ENCODE measurements at places on chromosomes 3 and 15.

DNA sequence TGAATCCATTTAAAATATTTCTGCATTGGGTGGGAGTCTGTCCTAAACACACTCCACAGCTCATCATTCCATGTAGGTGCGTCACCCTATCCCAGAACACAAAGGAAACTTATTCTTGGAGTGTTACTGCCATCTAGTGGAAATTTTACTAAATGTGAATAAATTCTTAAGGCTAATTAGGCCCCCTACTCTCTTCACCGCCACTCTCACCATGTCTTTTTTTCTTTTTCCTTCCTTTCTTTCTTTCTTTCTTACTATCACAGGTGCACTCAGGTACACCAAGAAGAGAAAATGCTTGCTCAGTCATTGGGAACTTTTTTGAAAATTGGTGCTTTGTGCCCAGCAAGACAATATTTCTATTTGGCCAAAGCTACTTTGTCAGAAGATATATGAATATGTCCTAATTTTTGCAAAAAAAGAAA, 26.4 kb upstream of the ATP8B4 start:
- peak; percentile 79 for DNase-seq

- no peak for DNase-seq
Observed at GRCh38 chr15:99842071-99842470, 108.8 kb upstream of the LYSMD4 start.

GRCh38 chr3:3560591-3561311, 238.5 kb upstream of the LRRN1 start:
- DNase-seq: no peak

GRCh38 chr3:23798456-23798855, 7.3 kb upstream of the UBE2E1 start:
- no peak for DNase-seq

DNA sequence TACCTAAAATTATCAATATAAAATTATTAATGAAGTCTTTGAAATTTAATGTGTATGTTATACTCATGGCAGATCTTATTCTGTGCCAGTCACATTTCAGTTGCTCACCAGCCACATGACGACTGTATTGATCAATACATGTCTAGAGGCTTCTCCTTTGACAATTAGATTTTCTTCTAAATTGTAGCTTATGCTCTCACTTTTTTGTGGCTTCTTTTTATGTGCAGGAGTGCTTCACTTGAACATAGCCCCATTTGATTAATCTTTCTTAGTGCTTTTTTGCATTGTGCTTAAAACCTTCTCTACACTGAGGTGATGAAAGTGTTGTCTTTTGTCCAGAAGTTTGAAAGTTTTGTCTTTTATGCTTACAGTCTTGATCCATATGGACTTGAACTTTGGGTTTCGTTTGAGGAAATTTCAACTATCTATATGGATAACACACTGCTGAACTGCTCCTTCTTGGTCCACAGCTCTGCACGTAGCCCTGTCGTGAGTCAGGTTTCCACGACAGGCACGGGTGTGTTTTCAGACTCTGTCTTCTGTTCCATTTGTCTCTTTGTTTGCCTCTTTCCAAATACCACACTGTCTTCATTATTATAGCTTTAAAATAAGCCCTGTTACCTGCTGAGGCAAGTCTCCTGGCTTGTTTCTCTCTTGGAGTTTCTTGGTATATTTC, 393.9 kb upstream of the CFAP20DC start:
- no peak for DNase-seq

GRCh38 chr15:74780523-74781430, 1.1 kb upstream of the CSK start:
- no peak for DNase-seq

DNA sequence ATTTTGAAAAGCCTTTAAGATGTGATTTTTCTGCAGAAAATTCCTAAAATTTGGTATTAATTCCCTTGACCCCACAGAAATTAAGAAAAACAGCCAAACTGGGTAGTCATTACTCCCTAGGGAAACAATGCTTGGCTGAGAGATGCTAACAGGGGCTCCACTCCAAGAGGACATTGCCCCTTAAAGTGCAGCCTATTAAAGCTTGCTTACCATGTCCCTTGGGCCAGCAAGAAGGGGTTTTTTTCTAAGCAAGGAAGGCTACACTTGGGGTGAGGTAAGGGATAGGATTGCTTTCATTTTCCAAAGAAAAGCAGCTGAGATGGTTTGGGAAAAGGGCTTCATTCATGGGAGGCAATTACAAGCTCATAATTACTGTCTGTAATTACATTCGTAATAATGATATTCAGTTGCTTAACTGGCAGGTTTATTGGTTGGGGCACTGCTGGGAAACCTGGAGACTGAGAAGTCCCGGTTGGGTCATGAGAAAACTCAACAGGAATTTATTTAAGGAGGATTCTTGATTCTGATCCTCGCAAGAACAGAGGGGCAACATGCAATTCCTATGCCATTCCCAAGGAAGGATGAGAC, 247.5 kb downstream of the NR1D2 start:
- DNase-seq: no peak

DNA sequence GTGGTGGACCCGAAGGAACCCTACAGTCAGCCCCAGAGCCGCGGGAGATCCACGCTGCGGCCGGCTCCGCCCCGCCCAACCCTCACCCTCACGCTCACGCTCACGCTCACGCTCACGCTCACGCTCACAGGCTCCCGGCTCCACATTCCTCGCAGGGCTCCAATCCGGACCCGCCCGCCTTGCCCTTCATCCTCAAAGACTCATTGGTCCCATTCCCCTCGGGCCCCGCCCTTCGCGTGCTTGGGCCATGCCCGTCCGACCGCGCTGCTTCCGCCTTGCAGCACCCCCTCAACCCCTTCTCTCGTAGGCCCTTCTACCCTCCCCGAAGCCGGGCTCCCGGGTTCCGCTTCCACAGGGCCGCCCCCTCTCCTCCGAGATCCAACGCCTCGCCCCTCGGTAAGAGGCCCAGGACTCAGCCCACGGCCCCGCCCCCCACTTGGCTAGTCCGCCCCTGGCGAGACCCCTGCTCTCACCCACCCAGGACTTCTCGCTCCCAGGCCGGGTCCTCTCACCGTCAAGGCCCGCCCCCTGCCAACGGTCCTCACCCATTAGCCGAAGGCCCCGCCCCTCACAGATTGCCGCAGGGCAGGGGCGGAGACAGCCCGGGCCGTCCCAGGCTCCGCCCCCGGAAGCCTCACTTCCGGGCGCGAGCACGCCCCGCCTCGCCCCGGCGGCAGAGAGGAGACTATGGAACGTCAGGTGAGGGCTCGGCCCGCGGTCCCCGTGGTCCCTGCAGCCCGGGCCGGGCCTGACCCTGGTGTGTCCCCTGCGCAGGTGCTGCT, at the start of gene APEH:
APEH (plus strand) TSS at position 637 of the 782 bp plus-strand sequence; CDS start at position 688, 51 bp downstream.
- DNase-seq: peak; percentile 98

DNA sequence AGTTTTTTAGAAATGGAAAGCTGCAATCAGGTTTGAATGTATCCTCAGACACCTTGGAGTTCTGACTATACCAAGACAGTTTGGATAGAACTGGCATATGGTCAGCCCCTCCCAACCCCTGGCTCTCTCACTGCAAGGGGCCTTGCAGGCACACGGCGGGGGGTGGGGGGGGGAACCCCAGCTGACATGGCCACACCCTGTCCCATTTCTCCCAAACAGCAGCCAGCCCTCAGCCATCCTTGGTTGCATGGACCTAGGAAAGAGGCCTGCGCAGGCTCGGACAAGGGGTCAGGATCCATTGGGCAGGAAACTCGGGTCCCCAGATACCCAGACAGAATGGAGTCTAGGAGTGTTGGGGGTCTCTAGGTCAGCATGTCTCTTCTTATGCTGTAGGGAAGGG, 14.5 kb downstream of the CAND2 start:
- no peak for DNase-seq

GRCh38 chr3:110193074-110193473, 855.7 kb upstream of the DPPA4 start:
- no peak for DNase-seq

- DNase-seq: no peak
Observed at GRCh38 chr3:71227270-71227661, 356.3 kb downstream of the FOXP1 start.

DNA sequence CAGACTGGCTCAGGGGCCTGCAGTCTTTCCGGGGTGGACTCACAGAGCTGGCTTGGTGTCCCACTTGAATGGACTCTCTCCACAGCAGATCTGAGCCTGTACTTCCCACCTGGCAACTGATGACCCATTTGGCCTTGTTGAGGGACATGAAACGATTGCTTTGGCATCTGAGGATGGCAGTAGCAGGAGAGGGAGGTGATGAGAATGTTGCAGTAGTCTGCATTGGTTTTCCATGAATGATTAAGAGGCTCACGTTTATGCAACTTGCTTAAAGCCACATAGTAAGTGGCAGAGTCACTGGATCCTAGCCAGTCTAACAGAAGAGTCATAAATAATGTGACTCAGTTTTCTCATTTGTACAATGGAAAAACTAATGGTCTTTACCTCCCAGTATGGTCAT, 21.9 kb downstream of the IL20RB start:
- no peak for DNase-seq

- DNase-seq: peak; percentile 23
Observed at GRCh38 chr3:114362815-114363214, 69.0 kb downstream of the TIGIT start.

GRCh38 chr3:177356952-177357351, 159.7 kb upstream of the TBL1XR1 start:
- DNase-seq: no peak

DNA sequence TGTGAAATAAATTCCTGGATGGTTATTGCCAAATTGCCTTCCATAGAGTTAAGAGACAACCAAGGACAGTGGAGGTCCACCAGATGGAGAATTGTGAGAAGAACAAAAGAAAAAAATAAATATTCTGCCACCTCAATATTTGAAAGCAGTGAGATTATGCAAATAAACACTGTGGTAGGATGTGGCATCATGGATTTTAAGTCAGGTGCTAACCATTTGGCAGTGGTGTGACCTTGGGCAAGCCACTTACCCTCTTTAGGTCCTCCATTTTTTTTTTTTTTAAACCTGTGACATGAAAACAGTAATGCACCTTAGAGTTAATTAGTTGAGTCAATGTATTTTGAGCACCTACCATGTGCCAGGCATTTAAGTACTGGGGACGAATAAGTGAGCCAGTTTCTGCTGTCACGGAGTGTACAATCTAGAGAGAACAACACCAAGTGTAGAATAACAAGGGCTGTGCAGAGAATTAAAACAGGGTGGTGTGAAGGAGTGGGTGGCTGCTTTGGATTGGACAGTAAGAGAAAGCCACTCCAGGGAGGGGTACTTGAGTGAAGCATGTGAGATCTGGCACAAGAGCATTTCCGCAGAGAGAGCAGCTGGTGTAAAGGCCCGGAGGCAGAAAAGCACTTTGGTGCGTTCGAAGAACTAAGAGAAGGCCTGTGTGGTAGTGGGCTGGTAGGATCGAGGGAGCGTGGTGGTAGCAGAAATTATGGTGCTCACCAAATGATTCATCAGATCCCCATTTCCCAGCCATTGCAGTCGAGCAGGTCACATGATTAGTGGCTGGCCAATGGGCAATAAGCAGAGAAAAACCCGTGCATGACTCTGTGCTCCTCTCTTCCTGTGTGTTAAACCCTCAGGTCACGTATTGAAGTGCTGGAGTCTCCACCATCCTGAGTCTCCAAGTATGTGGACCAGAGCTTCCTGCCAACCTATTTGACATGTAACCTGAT, 39.2 kb downstream of the CCK start:
- DNase-seq: no peak

GRCh38 chr3:32367442-32367841, 24.2 kb upstream of the CMTM7 start:
- DNase-seq: no peak

- no peak for DNase-seq
Observed at GRCh38 chr3:136818191-136818768, 646 bp upstream of the SLC35G2 start.

DNA sequence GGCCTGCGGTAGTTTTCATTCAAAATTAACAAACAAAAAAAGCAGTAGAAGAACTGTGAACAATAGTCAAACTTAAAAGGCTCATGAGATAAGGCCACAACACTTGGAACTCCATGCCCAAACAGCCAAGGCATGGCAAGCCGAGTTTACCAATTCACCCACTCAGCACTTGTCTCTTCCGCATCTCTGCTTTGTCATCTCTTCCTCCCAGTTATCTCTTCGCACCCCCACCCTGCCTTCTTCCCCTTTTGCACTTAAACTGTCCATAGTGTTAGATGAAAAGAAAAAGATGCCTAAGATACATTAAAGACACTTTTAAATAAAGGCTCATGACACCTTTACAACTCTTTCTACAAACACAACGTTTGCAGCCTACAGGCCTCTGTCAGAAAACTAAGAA, 11.1 kb downstream of the TLE3 start:
- DNase-seq: no peak

- DNase-seq: no peak
Observed at GRCh38 chr3:70532806-70533205, 220.4 kb upstream of the MDFIC2 start.

DNA sequence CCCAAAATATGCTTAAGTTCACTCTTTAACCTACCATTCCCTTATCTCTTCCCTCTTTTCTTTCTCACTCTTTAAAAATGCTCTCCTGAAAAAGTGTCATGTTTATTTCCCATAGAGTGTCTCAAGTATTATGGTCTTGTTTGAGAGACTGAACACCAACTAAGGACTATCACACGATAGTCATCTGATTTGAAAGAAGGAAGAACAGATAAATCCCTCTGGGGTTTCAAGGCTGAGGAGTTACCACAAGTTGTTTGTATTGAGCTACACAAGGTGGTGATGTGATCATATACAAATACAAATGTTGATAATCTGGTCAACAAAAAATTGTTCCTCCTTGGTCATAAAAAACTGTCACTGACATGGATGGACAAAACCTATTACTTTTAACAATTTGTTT, 13.8 kb downstream of the MEIS2 start:
- DNase-seq: no peak

DNA sequence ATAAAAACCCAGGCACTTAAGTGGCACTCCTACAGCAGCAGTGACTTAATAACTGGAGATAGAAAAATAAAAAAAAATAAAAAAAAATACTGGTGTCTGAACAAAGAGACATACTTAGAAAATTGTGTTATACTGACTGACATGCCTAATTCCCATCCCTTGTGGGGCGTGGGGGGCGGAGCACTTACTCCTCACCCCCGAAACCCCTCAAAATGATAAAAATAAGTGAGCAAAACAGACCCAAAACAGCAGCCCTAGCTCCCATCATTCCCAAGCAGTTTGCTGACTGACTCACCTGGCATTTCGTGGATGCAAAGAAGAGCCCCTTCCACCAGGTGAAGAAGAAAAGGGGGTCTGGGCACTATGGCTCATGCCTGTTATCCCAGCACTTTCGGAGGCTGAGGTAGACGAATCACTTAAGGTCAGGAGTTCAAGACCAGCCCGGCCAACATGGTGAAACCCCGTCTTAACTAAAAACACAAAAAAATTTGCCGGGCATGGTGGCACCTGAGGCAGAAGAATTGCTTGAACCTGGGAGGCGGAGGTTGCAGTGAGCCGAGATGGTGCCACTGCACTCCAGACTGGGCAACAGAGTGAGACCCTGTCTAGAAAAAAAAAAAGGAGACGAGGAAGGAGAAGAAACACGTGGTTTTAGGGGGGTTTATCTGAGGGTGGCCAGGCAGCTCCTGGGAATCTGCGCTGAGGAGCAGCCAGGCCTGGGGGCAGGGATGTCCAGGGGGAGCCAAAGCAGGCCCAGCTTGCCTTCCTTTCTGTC, 50.8 kb upstream of the BLM start:
- no peak for DNase-seq

GRCh38 chr3:51974963-51975851, at the start of gene ABHD14A:
TSS of gene ABHD14A (plus strand) at chr3:51975064. CDS start at chr3:51975136, 72 bp downstream.
- peak; percentile 76 for DNase-seq
